ENCODE measurements at places on chromosomes 7 and 10.

GRCh38 chr10:73113551-73113950, 3.3 kb downstream of the NUDT13 start:
- no peak for DNase-seq

GRCh38 chr7:88316456-88316855, 9.8 kb upstream of the STEAP4 start:
- DNase-seq = no peak

- no peak for DNase-seq
These were observed 51.9 kb upstream of the CAPZA2 start for GRCh38 chr7:116810267-116811116.

DNA sequence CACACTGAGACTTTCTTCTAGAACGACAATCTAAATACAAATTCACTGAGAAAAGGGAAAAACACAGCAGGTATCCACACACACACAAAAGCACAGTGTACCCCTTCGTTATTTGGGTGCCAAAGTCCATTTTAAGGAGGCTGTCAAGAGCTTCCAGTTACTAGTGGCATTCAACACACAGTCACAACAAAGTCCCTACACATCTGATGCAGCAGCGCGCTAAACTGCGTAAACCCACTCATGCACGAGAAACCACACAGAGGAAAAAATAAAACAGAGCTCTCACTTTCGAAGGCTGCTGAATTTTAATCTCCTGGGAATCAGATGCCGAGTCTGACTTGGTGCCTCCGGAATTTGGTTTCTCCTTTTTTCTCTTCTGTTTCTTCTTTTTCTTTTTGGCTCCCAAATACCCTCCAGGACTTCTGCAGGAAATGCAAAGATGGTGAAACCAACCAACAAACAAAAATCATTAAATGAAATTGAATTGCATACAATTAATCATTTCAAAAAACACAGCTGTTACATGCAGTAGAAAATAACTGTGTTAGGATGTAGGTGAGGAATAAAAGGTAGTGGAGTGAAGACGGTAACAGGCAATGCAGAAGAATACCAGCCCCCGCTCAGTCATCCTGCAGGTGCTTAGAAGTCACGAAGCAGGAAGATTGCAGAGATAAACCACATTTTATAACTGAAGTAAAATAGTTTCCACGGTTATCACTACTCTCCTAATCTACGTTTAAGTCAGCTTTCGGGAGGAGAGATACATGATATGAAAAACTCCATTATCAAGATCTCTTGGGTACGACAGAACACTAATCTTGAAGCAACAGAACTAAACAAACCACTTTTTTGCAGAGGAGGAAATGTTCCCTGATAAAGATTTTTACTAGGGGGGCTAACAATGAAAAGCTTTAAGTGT, 27.1 kb downstream of the NMT2 start:
- no peak for DNase-seq

DNA sequence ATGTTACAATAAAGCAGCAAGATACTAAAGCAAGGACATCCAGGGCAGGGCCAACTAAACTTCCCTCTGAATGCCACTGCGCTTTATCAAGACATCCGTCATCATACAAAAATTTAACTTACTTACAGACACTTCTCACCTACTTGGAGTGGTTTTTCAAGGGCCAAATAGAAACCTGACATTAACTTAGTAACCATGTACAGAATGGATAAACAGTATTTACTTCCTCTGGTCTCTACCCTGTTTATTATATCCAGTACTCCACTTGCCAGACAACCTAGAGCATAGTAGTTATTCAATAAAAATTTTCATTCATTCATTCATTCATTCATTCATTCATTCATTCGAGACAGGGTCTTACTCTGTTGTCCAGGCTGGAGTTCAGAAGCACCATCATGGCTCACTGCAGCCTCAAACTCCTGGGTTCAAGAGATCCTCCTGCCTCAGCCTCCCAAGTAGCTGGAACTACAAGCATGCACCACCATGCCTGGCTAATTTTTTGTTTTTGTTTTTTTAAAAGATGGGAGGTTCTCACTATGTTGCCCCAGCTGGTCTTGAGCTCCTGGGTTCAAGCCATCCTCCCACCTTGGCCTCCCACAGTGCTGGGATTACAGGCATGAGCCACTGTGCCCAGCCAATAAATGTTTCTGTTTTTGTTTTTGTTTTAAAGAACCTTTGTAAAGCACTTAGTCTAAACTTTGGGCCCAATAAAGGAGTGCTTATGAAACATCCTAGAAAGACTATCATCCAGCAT, 19.0 kb downstream of the SMURF1 start:
- DNase-seq = no peak

- DNase-seq = no peak
These were observed 247.5 kb downstream of the MTERF1 start for GRCh38 chr7:91633013-91633441.

DNA sequence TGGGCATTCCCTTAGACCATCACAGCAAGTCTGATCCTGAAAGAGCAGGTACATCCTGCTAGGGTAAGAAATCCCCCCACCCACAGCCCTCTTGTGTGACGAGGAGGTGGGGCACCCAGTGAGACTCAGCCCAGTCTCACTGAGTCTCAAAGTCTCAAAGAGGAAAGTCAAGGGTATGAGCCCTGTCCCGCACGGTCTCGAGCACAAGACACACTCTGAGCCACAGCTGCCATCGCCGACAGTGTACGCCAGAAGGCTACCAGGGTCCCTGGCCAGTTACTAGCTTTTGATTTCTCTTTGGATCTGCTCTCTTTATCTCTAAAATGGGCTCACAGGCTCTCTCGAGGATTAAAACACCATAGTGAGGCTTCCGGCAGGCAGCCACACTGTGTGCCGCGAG, 190.2 kb downstream of the TNS3 start:
- no peak for DNase-seq

DNA sequence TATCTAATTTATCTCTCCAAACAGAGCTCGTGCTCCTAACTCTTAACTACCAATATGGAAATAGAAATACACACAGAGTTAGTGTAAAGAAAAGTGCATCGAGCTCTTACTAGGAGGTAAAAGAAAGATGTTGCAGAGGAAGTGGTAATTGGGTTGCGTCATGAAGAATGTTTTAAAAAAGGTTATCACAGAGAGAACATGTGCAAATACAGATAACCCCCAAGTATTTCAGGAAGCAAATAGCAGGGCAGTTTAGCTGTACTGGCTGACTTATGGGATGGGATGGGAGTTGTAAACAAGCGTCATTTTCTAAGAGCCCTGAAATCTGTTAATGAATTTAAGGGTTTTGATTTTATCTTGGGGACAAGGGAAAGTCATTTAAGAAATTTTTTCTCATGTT, 153.9 kb downstream of the AGMO start:
- no peak for DNase-seq

DNA sequence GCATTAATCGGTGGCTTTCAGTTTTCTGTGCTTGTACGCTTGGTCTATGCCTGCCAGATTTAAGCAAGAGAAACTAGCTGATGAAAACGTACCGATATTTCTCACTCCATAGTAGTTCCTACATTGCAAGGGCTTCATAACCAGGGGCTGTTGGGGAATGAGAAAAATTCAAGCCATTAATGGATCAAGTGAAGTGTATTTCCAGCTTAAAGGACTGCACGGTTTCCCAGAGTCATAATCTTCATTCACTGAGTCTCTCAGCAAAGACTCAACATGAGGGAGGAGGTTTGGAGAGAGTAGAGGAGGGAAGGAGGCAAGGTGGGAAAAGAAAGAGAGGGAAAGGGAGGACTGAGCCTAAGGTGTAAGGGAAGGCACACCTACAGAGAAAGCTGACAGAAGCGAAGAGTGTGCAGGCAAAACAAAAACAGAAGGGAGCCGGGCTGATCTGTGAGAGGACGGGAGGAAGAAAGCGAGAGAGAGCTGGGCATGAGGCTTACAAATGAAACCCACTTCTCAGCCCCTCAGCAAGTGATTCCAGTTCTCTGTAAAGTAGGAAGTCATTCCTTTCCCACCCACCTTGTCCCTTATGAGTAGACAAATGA, 625 bp downstream of the GIMAP2 start:
- no peak for DNase-seq

DNA sequence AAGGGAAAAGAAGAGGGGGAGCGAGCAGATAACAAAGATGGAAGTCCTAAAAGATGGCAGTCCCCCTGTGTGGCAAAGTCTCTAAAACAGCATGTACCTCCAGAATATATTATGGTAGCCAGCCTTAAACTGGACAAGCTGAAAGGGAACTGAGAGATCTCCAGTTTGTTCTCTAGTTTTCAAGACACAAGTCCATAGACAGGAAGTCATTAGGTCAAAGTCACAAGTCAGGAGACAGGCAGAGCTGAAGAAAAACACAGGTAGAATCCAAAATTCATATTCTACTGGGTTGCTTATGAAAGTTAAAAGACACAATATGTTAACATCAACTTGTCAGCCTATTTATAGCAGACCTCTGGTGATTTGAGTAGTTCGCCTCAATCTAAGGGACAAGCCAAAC, 38.7 kb downstream of the FAM107B start:
- no peak for DNase-seq

GRCh38 chr7:145875267-145875666, 241.3 kb upstream of the CNTNAP2 start:
- no peak for DNase-seq

DNA sequence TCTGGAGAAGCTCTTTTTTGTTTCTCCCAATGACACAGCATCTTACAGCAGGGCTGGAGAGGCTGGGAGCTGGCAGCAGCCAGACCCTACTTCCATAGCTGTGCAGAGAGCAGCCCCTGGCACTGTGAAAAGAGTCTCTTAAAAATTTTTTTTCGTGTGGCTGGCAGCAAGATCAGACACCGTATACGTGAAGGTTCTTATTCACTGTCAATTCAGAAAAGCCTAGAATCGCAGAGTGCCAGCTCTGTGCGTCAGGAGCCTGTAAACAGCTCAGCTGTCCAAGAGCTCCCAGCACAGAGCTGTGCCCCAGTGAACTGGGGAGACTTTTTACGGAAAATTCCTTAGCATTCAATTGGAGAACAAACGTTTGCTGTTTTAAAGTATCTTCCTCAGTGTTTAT, 6.5 kb downstream of the BAG3 start:
- DNase-seq = no peak

GRCh38 chr7:2499181-2499580, 20.4 kb upstream of the LFNG start:
- no peak for DNase-seq

DNA sequence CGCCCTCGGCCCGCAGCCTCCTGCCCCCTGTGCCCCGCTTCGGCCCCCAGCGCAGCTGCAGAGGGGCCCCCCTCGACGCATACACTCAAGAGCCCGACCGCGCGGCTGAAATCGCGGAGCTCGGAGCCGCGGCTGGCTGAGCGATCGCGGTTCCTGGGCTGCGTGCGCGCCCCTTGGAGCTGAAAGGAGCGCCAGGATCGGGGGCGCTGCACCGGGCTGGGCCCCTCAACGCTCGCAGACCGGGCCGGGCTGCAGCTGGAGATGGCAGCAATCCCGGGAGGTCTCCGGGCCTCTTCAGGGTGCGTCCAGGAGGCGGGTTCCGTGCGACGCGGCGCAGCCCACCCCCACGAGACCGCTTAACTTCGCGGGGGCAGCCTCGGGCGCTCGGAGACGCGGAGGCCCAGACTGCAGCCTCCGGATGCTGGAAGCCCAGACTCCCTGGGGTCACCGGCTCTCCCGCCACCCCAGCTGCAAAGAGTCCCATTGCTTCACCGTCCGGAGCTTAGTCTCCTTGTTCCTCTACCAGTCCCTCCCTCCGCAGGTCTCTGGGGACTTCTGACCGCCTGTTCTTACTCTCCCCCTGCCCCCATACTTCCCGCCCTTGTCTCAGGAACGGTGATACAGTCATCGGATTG, 73.0 kb upstream of the LRRC4 start:
- no peak for DNase-seq

DNA sequence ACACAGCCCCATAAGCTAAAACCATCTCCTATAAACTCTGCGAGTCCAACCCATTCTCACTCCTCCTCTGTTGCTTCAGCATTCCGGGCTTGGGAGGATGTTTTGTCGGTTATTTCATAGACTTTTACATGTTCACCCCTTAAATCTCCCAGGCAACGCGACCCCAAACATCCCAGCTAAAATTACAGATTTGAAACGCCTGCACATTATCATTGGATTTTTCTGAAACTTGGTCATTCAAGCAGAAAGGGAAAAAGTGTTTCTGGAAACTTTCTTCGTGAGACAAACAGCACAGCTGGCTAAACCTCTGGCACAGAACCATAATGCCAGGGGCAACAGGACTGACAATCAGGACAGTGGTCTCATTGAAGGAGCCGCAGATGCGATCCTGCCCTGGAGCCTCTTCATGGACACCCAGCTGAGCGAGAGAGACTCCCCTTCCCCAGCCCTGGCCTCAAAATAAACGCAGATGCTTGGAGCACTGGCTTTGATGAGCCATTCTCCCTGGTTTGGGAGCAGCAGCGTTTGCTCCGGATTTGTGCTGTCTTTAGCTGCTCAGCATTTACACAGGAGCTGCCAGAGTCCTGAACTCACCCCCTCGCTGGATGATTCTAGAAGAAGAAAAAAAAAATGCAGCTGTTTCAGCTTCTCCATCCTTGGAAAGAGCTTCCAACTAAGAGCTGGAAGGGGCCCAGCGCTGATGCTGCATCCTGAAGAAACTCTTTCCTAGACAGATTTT, 30.1 kb downstream of the AFAP1L2 start:
- DNase-seq = no peak

GRCh38 chr10:124728830-124729661, 15.1 kb downstream of the FAM53B start:
- no peak for DNase-seq

GRCh38 chr10:73916761-73917470, 6.0 kb downstream of the PLAU start:
- no peak for DNase-seq

Measured in activated CD4-positive, alpha-beta T cell treated with anti-CD3 and anti-CD28 coated beads, Interleukin-2, amount 50 U/mL, for 4 hours (primary cell).